ENCODE measurements at places on chromosomes 4 and X.

DNA sequence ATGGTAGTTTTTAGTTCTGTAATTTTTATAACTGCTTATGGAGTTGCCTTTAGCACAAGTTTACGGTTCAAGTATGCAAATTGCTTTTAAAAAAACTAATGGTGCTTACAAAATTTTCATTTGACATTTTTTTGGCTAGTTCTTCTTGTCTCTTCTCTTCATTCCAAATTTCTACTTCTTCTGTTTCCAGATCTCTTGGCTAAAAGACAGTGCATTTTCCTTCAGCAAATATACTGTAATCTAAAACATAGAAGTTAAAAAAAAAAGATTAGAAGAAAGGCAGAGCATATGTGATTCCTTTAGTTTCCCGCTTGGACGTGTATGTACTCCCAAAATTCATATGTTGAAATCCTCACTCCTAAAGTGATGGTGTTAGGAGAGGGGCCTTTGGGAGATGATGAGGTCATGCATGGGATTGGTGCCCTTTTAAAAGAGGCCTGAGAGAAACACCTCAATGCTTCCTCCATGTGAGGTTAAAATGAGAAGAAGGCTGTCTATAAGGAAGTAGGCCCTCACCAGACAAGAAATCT is 132.1 kb upstream of the NPY2R start:
- no peak for DNase-seq

GRCh38 chr4:98656886-98657285 is 1.5 kb downstream of the TSPAN5 start:
- DNase-seq: no peak

DNA sequence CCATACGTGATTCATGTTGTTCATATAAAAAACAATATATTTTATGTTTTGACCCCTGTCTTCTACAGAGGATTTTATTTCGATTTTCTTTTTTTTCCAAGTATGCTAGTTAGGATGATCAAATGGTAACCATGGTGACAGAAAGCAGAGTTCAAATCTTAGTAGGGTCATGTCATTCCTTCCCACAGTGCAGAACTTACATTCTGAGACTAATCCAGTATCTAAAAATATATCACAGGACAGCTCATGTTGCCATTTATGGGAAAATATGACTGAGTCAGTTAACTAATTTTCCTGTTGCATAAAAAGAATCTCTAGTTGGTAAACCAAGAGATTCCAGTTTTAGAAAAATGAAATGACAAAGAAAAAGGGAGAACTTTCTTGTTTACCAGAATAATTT is 209.5 kb downstream of the PARM1 start:
- no peak for DNase-seq

- DNase-seq: peak; percentile 72
Observed at GRCh38 chrX:150363561-150364346, 637 bp downstream of the MAMLD1 start.

GRCh38 chr4:79679859-79680258 is 271.8 kb upstream of the GK2 start:
- no peak for DNase-seq

- DNase-seq: no peak
Observed at GRCh38 chr4:26023203-26023972, 109.4 kb downstream of the SMIM20 start.
